ENCODE measurements at places on chromosomes 12 and 14. TPM values are rescaled to one million over a fixed set of nuclear protein-coding genes. Genes with fewer than 3 reads are reported as not detected.

GRCh38 chr14:30223966-30224365 lies 296.3 kb upstream of the PRKD1 start:
- DNase-seq = no peak

- no peak for DNase-seq
These were observed 89.1 kb downstream of the STXBP6 start for GRCh38 chr14:24960816-24961215.

DNA sequence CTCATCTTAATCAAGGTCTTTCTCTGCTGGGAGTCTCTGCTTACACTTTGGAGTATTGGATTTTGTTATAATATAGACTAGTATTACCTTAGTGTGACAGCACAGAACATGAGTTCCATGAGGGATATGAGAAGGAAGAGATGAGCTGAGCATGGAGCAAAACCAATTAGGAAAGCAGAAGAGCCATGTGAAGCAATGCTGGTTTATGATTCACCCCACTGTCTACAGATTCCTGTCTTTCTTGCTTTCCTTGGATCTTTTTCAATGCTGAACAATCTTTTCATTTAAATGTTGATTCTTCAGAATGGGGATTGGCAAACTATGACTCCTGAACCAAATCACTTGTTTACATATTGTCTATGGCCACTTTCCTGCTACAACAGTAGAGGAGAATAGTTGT lies 70.4 kb upstream of the KITLG start:
- DNase-seq = no peak

KRT85 gene
- polyA plus RNA-seq = not detected

RNASE4 gene
- 31.3 TPM for polyA plus RNA-seq

Data from right cardiac atrium (tissue), 5 donors.